NCI-H1694 (cell line): ENCODE measurements at places on chromosomes 6 and 20.

DNA sequence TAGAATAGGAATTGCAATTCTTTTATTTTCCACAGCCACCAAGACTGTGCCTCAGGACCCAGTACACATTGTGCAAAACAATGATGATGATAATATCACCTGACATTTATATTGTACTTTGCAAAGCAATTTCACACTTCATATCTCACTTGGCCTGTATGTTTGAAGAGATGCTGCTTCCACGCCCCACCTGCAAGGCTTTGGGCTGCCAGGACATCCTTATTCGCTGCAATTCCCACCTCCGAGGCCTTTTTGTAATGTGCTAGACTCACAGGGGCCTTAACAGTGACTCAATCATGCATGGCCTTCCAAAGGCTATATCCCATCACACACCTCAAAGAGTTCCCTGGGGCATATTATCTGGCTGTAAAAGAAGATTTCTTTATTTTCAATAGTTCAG lies 200.9 kb downstream of the MYLK4 start:
- DNase-seq = no peak

DNA sequence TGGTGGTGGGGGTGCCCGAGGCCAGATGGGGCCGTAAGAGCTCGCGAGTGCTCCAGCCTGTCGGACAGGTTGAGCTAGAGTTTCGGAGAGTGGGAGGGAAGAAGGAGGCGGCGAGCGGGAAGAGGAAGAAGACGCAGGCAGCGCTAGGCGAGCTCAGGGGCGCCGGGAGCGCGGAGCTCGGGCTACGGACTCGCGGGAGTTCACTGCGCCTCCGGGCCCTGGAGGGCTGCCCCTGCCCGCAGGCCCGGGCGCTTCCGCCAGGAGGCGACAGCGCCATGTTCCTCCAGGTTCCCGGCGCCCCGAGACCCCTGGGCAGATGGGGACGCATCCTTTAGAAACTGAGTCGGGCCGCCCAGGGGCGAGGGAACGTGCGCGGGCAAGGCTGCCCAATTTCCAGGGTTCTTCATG lies 984 bp downstream of the TFAP2C start:
- no peak for DNase-seq

DNA sequence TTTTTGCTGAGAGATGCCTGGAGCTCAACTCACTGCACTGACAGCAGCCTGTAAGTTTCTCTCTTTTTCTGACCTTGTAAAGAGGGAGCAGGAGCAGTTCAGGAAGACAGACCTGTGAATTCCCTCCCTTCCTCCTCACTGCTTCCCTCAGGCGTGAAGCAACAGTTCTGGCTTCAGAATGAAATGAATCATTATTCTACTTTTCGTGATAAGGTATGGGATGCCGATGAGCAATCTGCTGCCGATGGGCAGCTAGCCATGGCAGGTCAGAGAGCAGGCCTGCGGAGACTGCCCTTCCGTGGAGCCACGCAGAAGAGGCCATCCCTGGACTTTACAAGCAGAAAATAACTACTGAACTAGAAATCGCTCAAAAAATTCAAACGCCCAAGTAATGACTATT lies 426.5 kb upstream of the RNF217 start:
- DNase-seq = no peak

DNA sequence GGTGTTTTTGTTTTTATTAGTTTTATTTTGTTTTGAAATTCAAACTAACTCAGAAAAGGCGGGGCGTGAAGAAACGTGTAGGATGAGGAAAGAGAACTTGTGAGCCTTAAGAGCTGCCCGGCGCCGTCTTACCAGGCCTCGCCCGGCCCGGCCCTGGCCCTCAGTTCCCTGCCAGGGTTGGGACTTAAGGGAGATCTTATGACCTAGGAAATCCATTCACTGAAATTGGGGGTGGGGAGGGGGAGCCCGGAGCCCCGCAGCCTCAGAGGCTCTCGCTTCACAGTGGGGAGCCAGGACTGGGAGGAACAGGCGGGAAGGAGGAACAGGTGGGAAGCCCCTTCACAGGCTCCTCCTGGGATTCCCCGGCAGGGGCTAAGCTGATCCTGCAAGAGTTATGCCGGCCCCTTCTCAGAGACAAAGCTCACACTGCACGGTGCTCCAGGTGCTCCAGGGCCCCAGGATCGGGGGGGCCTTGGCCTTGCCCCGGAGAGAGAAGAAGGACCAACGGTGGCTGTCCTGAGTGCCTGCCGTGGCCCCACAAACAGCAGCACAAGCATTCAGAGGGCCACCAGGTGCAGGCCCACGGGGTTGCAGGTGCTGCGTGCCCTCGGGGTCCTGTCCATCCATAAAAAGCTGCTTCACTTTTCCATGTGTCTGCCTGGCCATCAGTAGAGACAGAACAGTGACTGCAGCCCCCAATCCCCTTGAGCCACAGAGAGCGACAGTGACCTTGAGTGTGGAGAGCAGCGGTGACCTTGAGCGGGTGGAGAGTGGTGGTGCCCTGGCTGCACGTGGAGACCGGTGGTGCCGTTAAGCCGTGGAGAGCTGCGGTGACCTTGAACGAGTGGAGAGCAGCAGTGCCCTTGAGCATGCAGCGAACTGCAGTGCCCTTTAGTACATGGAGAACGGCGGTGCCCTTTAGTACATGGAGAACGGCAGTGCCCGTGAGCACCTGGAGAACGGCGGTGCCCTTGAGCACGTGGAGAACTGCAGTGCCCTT lies 152.7 kb downstream of the DLL1 start:
- DNase-seq = no peak

DNA sequence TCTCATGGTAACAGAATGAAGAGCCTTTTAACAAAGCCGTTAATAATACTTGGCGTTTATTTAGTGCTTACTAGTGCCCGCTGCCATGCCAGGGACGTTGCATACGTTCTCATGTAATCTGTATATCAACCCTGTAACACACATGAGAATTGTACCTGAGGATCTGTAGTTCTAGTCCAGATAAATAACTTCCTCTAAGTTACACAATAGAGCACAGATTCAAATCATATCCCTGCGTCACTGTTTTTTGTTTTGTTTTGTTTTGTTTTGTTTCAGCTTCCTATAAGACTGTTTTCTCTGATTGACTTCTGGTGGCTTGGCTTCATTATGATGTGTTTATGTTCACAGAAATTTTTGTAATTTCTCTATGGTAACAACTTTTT lies 553 bp downstream of the ZSCAN16 start:
- no peak for DNase-seq

DNA sequence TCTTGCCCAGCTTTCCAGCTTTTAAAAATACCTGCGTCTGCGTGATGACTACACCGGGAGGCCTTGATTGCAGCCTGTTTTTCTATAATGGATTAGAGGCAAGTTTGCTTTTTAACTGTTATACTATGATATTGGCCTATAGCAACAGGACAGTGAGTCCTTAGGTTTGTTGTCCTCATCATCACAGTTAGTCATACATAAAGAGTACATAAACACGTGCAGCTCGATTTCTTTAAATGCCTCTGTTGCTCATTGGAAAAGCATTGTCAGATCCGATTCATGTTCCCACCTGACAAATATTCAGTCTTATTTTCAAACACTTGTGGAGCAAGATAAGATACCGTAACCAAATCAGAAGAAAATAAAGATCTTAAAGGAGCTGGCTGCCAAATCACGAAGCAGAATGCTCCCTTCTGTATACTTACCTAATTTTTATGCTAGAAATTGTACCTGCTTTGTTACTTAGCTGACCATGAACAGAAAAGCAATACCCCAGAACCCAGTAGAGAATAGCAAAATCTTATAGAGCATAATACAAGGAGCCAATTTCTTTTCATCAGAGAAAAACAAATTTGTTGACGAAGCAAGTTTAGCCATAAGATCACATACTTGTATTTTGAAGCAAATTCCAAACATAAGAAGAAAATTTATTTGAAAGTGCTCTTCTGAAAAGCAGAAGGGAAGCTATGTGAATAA lies 100.4 kb downstream of the TMEM200A start:
- DNase-seq = no peak

- DNase-seq = no peak
Observed at GRCh38 chr6:1686117-1687098, 76.7 kb downstream of the FOXC1 start.

DNA sequence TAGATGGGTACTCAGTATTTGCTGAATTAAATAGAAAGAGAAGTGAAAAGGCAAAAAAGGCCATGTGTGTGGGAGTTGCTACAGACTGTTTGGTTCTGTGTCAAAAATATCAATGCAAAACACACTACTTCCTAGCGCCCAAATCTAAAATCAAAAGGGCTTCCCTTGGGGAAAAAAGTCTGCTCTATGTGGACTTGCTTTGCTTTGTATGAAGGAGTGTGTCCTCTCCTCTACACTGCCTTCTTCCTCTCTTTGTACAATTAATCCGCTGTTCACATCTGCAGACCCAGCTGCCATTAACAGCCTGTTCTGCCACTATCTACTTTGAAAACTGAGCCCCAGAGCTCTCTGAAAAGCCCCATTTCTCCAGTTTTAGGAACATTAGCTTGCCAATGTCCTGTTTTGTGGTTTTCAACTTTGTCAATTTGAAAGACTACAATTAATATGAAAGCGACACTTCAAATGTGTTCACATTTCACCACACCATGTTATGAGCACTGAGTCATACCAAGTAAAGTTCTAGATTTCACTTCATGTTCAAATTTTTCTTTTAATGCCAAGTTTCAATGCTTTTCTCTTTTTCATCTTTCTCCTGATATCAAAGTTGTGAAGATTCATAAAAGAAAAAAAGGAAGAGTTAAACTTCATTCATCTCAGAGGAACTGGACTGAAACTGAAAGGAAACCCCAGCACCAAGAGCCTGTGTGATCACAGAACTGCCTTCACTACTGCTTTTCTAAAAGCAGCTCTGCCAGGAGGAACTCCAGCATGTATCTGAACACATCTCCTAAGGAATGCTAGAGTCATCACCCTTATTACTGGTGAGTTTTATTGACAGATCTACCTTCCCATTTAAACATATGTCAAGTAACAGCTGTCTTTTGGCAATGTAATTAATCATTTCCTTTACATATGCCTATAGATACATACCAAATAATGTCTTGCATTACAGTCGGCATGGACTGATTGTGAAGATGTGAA lies 102.6 kb downstream of the KIF13A start:
- DNase-seq = no peak

GRCh38 chr20:1888796-1889463 lies 6.3 kb upstream of the SIRPA start:
- DNase-seq = no peak
